ENCODE measurements at places on chromosomes 12 and 14.

DNA sequence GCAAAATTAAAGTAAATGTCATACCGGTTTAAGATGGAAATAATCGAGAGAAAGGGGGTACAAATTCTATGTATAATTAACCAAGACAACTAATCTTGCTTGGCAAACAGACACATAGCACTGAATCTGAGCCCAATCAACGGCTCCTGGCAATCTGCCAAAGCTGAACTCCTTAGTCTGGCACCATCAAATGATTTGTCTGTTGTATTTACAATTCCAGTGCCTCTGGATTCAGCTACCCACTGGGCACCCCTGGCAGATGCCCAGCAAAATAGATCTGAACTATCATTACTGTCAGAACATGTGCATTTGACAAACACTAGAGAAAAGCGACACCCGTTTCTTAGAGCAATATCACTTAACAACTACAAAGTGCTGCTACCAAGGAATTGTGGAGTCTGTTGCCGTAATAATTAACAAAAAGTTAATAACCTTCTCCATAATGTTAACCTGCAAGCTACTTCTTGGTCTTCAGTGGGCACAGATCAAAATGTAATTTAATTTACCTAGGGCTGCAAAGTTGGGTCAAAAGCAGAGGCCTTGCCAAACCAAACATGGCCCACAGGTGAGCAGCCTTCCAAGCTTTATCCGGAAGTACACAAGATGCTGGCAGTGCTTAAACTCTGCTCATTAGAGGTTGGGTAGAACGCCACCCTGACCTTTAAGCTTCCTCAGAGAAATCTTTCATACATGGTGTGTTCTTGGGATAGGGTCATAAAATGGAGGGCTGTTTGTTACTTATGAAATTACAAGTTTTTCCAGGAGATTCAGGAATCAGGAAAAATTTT, 7.6 kb downstream of the EGLN3 start:
- DNase-seq = no peak

DNA sequence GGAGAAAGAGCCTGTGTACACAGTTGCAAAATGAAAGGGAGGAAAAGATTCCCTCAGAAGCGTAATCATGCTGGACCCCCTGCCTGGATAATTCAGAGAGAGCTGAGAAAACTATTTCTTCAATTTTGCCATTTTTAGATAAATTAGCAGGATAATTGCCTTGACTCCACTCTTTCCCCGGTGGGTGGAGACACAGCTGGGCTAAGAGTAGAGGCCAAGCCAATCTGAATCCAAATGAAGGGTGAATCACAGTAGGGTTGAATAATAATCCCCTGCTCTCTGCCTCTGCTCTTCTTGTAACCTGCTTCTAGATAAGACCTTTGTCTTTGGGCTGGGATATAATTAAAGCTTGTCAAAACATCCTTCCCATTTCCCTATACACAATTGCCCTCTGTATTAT, 150.1 kb downstream of the CAPZA3 start:
- no peak for DNase-seq

- no peak for DNase-seq
Observed at GRCh38 chr12:74049348-74049747, 488.3 kb upstream of the ATXN7L3B start.

DNA sequence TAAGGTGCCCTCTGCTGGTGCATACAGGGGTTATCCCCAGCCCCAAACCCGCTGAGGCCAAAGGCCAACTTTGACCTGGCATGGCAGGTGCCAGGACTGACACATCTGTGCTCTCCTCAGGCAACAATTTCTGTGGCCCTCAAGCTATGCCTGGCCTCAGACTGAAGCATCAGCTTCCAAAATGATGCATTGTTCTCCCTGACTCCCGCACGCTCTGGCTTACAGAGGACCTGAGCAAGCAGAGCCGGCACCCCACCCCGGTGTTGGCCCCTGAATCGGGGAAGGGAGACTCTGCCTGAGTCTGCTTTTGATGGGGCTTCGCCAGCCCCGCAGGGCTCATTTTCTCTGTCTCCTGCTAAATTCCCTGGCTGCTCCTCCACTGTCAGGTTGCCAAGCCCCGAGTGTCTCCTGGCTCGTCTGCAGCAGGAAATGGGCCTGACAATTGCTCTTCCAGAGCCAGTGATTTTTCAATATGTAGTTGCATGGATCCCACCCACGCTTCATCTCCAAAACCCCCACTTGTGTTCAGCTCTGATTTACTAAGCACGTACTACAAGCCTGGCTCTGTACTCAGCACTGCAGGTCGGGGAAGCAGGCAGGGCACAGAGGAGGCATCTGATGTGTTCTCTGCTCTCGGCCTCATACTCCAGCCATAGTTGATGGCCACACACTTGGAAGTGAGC, 126.1 kb downstream of the SLC38A6 start:
- no peak for DNase-seq

GRCh38 chr14:68668531-68668930, 124.3 kb downstream of the ZFP36L1 start:
- no peak for DNase-seq

GRCh38 chr12:118760623-118761022, 220.7 kb upstream of the SRRM4 start:
- DNase-seq = no peak

GRCh38 chr12:105897311-105897725, 241.4 kb downstream of the NUAK1 start:
- DNase-seq = no peak

GRCh38 chr12:78881685-78882084, 17.1 kb downstream of the SYT1 start:
- no peak for DNase-seq

GRCh38 chr12:51496895-51497294, 72.3 kb downstream of the SLC4A8 start:
- DNase-seq = no peak

DNA sequence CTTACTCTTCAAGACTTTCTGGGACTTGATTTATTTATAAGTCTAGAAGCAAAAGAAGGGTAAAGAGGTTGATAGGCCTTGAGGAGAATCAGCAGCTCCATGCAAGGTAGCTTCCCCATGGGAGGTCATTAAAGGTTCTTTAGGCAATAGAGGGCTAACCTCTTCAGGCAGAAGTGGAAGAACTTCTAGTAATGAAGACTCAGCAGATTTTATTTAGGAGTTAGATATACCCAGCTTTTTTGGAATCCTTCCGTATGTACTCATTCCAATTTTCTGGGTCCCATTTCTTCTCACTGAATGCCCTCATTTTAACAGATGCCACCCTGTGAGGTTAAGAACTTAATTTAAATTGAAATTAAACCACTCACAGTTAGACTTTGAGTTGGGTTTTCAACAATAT, 565.6 kb downstream of the LRFN5 start:
- DNase-seq = no peak

GRCh38 chr14:57066463-57066862, 202.2 kb downstream of the EXOC5 start:
- DNase-seq = no peak

- DNase-seq = no peak
Observed at GRCh38 chr12:72228424-72228823, 43.7 kb upstream of the TRHDE start.

DNA sequence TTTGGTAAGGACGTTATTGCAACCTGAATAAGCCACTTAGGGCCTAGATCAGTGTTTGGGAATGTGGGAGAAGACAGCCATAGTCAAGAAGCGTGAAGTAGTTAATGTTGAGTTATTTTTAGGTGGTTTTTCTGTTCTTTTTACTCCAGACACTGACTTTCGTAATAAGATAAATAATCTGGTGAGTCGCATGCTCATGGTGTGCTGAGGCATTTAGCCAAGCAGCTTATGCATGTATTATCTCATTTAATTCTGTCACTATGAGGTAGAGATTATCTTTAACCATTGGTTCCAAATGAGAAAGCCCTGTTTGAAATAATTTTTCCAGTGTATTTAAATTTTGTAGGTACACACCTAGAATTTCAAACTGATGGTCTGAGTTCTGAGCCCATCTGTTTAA, 67.3 kb downstream of the RCOR1 start:
- DNase-seq = no peak

DNA sequence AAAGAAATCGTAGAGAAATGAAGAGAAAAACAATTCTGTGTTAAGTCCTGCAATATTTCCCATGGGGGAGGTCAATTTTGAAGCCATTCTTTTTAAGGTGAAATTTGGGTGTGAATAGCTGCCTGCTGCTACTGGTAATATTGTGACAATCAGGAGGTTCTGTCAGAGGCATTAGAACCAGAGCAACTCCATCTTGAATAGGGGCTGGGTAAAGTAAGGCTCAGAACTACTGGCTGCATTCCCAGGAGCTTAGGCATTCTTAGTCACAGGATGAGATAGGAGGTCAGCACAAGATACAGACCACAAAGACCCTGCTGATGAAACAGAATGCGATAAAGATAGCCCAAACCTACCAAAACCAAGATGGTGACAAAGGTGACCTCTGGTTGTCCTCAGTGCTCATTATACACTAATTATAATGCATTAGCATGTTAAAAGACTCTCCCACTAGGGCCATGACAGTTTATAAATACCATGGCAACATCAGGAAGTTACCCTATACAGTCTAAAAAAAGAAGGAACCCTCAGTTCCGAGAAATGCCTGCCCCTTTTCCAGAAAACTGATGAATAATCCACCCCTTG, 24.8 kb upstream of the MTHFD1 start:
- DNase-seq = no peak

DNA sequence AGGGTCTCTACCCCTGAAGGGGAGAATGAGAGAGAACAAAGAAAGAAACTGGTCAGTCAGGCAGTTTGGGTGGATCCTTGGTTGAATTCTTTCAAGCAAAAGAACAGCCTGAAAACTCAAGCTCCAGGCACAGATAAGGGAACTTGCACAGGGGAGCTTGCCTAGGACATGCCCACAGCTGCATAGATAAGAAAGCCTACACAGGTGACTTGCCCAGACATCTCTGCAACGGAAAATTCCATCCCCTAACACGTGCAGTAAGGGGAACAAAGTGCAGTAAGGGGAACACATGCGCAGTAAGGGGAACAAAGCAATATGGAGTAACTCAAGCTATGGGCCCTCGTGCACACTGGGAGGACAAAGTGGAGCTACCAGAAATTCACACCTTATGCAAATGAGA, 540.1 kb upstream of the MIS18BP1 start:
- no peak for DNase-seq

DNA sequence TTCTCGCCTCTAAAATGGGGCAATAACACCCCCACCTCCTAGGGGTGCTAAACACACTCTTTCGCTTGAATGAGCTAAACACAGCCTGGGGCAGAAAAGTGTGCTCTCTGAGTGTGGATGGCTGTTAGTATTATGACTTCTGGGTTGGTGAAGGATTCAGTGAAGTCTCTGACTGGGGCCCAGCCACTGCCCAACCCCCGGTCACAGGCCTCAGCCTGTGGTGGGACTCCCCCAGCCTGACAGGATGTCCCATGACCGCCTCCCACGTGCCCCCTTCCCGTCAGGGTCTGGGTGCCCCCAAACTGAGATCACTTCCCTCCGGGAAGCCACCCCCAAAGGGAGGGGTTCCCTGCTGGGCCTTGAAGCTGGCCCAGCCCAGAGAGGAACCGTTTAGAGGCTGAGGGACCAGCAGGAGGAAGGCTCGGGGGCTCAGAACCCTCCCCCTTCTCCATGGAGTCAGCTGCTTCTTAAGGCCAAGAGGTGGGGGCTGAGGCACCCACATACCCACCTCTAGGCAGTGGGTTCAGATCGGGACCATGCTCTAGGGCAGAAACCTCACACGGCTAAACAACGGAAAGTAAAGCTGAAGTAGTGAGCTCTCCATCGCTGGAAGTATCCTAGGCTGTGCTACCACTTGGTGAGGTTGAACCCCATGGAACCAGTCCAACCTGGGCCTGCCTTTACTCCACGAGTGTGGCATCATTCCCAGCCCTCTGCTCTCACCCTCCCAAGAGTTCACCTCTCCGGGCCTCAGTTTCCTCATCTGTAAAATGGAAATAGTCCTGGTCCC, 13.8 kb downstream of the DTX1 start:
- no peak for DNase-seq
